ENCODE measurements at places on chromosomes 7 and 10. TPM values are rescaled to one million over a fixed set of nuclear protein-coding genes. Genes with fewer than 3 reads are reported as not detected.

The ASB10 gene
- total RNA-seq: not detected

DNA sequence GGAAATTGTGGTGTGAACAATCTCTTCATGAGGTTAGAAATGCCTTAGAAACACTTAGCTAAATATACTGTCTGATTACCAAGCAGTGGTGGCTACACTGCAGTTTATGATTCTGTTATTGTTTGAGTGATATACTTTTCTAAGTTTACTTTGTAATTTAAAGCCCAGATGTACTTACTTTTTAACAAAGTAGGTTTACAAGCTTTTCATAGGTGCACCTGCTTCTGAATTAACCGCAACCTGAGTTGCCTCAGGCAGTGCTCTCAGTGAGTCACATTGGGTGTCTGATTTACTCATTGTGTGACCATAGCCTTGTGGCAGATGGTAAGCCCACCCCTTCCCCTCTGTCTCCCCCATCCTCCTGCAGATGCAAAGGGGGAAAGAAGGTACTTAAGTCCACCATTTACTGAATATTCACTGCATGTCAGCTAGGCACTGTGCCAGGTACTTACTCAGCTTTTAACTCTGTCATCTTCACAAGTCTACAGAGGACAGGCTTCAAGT lies 9.0 kb downstream of the MTURN start:
- no peak for DNase-seq

DNA sequence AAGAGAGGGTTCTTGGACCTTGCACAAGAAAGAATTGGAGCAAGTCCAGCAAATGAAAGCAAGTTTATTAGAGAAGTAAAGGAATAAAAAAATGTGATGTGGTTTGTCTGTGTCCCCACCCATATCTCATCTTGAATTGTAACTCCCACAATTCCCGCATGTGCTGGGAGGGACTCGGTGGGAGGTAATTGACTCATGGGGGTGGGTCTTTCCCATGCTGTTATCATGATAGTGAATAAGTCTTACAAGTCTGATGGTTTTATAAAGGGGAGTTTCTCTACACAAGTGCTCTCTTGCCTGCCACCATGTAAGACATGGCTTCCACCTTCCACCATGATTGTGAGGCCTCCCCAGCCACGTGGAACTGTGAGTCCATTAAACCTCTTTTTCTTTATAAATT lies 39.2 kb upstream of the FZD9 start:
- DNase-seq: no peak

DNA sequence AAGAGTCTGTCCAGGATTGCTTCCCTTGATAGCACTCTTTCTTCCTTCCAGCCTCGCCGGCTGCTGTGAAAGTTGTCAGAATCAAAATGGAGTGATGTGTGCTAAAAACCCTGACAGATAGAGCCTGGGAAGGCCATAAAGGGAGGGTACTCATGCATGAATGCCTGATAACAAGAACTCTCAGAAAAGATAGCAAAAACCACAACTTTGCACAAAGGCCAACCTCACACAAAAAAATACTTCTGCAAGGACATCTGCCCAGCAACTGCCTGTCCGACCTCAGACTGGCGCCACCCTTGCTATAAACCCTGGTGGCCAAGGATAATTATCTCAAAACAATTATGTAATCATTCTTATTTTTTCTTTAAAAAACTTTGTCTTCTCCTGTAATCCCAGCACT lies 133.2 kb upstream of the SVIL start:
- no peak for DNase-seq

DNA sequence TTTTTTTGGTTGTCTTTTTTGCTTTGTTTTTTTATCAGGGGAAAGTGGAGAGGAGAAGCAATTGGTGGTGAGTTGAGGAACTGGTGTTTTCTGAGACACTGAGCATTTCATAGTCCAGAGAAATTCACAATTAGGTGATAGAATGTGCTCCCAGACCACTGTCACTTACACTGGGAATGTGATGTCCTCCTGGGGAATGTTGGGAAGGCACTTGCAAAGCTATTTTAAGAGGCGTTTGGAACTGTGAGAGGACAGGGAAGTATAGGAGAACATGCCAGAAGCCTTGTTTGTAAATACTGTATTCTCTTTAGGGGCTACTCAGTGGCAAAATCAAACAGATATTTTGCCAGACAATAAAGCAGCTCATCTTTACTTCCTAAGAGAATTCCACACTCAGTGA lies 16.0 kb downstream of the CHRM2 start:
- DNase-seq: no peak

The GRID1 gene
- total RNA-seq: 1.1 TPM

DNA sequence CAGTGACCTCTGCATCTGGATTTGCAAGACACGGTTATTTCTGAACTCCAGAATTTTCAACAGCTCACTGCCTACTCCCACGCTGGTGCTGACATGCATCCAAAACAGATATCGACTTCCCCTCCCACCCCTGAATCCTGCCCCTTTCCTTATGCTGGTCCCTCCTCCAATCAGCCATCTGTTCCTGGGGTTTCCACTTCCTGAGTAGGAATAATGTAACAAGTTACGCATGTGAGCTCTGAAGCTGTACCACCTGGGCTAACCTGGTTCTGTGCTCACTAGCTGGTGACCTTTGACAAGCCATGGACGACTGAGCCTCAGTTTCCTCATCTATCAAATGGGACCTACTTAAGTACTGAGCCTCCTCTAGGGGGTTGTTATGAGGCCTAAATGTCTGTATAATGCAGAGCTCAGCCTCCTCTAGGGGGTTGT lies 1.7 kb upstream of the NCAPG2 start:
- no peak for DNase-seq

- DNase-seq: no peak
Observed at GRCh38 chr7:39310699-39311098, 255.5 kb upstream of the YAE1 start.

DNA sequence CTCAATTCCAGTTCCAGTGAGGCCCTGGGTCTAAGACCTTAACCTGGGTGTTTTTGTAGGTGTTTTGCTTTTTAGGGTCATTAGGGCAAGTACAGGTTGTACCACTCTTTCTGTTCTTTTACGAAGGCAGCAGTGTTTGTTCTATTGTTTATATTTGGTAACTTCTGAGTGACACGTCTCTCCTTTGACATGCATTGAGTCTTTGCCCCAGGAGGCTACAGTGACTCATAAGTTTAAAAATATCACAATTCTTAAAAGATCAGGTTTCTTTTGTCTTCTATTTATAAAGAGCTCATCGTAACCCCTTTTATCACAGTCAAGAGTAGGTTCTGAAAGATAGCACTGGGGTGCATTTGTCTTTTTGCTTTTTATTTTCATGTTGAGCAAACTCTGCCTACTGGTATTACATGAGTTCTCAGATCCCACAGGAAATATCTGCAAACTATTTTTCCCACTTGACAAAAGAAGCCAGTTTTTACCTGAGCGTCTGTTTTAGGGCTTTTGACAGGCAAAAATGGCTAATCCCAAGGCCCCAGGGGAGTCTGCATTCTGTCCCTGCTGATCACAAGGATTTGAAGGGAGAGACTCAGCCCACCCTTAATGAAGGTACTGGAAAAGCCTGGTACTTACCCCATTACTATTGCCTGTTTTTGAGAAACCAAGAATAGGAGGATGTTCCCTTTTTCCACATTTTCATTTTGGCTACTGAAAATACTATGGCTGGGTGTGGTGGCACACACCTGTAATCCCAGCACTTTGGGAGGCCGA lies 7.9 kb downstream of the NUDT13 start:
- DNase-seq: no peak

- no peak for DNase-seq
Observed at GRCh38 chr10:35896001-35896400, 253.9 kb upstream of the FZD8 start.

GRCh38 chr10:13794992-13795612 lies 208.3 kb downstream of the PRPF18 start:
- DNase-seq: no peak

DNA sequence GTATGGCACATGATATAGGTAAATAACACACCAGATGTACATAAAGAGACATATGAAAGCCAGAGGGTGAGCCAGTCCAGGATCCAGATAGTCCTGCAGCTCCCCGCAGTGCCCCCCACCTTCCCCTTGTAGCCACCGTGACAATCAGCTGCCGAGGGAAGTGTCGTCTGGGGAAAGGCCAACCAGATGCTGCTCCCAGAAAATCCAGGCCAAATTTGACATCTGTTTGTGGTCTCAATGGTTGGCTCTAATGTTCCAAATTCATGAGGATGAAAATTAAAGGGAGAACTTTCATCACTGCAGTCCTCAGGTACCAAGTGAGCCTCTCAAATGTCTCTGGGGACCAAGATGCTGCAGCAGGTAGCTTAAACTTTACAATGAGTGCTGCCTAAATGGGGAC lies 210.3 kb downstream of the PTEN start:
- DNase-seq: no peak

The PAX4 gene
- not detected for total RNA-seq

DNA sequence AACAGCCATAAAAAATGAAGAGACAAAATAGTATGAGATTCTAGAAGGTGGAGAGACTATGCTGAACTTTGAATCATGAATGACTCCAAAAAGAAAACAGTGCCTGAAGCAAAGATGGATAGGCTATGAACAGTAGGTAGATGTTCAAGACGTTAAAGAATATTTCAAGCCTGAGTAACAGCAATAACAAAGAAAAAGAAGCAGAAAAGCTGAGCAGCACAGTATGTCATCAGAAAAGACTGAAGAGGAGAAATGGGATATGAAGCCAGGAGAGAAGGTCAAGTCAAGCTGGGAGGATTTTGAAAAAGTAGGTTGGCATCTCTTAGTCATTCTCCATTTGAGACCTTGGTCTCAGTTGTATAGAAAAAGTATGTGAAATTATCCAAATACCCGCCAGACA lies 484.4 kb downstream of the SORCS1 start:
- DNase-seq: no peak

DNA sequence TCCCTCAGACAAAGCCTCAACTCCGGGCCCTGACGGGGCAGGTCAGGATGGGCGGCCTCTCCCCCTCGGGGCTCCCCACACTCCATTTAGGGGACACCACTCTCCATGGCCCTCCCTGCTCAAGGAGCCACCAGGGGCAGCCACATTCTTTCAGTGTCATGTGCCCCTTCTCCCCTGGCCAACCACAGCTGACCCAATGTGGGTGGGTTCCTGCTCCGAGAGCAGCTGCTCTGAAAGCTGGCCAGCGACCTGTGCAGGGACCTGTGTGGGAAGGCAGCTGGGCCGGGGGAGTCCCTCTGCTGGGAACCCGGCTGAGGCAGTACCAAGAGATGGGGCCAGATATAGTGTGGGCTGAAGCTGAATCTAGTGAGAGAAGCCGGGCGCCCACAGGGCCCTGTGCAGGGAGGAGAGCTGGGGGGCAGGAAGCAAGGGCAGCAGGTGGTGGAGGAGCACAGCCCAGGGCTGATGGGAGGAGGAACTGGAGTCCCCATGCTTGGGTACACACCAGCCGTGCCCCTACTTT lies 40.6 kb upstream of the NPFFR1 start:
- DNase-seq: no peak

- no peak for DNase-seq
Observed at GRCh38 chr10:117441812-117442443, 66.7 kb upstream of the PDZD8 start.

DNA sequence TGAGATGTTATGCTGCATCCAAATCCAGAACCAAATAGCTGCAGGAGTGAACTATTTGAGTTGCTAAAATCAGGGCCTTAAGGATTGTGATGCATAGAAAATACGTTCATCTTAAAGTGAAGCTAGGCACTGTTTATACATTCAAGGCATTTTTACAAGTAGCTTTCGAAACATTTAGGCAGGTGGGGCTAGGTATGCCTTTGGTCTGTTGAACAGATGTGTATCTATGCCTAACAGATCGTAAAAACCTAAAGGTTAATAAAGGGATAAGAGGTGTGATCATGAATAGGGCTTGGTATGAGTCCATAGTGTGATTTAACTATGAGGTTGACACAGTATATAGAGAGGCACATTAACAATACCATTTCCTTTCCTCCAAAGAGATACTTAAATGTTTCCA lies 262.5 kb downstream of the SEMA3D start:
- no peak for DNase-seq

GRCh38 chr7:84162584-84162983 lies 32.0 kb downstream of the SEMA3A start:
- DNase-seq: no peak

GRCh38 chr10:132970641-132971438 lies 28.5 kb upstream of the CFAP46 start:
- DNase-seq: no peak

DNA sequence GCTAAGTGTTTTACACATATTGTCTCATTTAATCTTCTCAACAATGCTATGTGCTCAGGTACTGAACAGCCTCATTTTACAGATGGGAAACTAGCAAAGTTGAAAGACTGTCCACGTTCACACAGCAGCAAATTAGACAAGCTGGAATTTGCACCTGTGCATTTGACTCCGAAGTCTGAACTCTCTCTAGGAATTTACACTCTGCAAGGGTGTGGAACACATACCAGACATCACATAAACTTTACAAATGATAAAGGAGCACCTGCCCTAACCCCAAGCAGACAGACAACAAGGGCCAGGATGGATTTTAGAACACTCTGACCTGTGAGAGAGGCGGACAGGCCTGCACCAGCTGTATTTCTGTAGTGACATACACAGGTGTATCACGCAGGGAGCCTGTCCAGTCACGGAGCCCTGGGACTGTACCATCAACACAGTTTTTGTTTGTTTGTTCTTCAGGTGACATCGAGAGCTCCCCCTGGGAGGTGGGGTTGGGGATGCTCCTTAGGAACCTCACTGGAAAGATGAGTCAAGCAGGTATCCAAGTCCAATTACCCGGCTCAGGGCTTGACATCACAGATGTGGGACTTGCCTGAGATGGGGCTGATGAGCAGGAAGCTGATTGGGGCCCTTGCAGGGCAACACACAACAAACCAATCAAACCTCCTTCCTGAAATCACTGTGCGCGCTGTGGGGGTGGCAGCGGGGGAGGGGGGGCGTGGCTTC lies 31.0 kb downstream of the MKI67 start:
- DNase-seq: no peak

- DNase-seq: no peak
Observed at GRCh38 chr7:28291559-28291958, 111.0 kb upstream of the JAZF1 start.

The C10orf62 gene
- not detected for total RNA-seq

- no peak for DNase-seq
Observed at GRCh38 chr10:133295426-133296320, 13.0 kb downstream of the TUBGCP2 start.
